ENCODE measurements at places on chromosomes 13 and 19. TPM values are rescaled to one million over a fixed set of nuclear protein-coding genes. Genes with fewer than 3 reads are reported as not detected.

The PTH2 gene
- not detected for total RNA-seq

The MAN2B1 gene
- 251 TPM for total RNA-seq

GRCh38 chr13:37127691-37128241 lies 22.3 kb upstream of the CSNK1A1L start:
- no peaks in the 10 kb centered on the region for H3K27me3 ChIP-seq
- no peak overlapping the region for H3K4me3 ChIP-seq
- DNase-seq: no peak
- peaks cover 5% of the 10 kb centered on the region for H3K4me1 ChIP-seq

DNA sequence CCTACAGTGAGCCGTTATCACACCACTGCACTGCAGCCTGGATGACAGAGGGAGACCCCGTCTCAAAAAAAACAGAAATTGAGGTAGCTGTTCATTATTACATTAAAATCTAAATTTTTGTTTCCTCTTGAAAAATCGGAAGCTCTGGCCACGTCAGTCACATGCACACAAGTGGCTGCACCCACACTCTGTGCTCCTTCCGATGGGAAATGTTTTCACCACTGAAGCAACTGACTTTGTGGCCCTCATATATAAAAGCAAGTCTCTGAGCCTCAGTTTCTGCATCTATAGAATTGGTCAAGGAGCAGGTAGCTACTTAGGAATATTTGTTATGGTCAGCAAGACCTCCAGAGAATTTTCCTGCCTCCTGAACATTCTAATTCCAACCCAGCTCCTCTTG lies 4.5 kb downstream of the LRRC25 start:
- H3K27ac ChIP-seq: peak overlapping the region; percentile 65
- H3K27me3 ChIP-seq: peaks cover 18% of the 10 kb centered on the region

DNA sequence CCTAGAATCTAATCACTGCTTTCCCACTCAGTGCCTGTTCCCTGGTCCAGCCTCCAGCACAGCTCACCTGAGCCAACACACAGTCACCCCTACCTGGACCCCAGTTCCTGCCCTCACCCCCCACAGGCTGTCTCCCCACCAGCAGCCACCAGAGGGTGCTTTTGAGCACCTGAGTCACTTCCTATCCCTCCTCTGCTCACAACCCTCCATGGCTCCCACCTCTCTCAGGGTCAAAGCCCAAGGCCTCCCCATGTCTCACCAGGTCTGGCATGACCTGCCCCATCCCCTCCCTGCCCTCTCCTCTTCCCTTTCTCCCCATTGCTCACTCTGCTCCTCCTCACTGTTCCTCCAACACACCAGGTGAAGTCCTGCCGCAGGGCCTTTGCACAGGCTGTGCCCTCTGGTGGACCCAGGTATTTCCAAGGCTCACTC lies 7.1 kb upstream of the DPP9 start:
- H3K4me1 ChIP-seq: no peaks in the 10 kb centered on the region
- H3K27ac ChIP-seq: no peak overlapping the region
- H3K27me3 ChIP-seq: no peaks in the 10 kb centered on the region
- H3K36me3 ChIP-seq: no peaks in the 10 kb centered on the region

- peak; percentile 60 for DNase-seq
- H3K27me3 ChIP-seq: no peaks in the 10 kb centered on the region
- H3K27ac ChIP-seq: peak overlapping the region; percentile 94
- H3K4me1 ChIP-seq: peaks cover 22% of the 10 kb centered on the region
- H3K4me3 ChIP-seq: peak overlapping the region; percentile 77
Observed at GRCh38 chr19:15124572-15125231, 17.5 kb downstream of the SYDE1 start.

The LRP3 gene
- 13.8 TPM for total RNA-seq

DNA sequence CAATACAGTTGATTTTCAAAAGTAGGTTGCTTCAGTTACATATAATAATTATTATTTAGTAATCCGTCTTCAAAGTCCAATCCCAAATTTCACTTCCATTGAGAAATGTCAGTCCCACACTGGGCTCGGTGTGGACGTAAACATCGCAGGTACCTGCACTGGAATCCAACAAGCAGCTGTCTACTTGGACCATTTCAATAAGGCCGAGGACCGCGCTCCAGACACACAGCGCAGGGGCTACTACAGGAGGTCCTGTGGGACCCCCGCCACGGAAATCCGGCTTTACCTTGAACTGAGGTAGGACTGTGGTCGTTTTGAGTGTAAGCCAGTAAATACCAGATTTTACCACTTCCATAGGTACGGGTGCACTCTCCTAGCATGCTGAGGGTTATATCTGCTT lies 30.8 kb downstream of the IRS2 start:
- H3K4me1 ChIP-seq: peaks cover 8% of the 10 kb centered on the region
- H3K36me3 ChIP-seq: peaks cover 42% of the 10 kb centered on the region
